ENCODE measurements at places on chromosomes 4 and X. TPM values are rescaled to one million over a fixed set of nuclear protein-coding genes. Genes with fewer than 3 reads are reported as not detected.

Gene FRMPD4
- polyA plus RNA-seq: 0.09 TPM

DNA sequence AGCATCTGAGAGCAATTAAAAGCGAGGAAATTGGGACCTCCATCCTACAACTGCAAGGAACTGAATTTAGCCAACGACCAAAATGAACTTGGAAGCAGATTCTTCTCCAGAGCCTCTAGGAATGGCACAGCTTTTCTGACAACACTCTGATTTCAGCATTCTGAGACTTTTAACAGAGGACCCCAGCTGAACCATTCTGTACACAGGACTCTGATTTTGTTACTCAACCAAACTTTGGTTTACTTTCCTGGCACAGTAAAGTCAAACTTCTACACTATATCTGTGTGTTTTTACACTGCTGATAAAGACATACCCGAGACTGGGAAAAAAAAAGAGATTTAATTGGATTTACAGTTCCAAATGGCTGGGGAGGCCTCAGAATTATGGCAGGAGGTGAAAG is 37.6 kb downstream of the UBQLN2 start:
- no peak for DNase-seq

DNA sequence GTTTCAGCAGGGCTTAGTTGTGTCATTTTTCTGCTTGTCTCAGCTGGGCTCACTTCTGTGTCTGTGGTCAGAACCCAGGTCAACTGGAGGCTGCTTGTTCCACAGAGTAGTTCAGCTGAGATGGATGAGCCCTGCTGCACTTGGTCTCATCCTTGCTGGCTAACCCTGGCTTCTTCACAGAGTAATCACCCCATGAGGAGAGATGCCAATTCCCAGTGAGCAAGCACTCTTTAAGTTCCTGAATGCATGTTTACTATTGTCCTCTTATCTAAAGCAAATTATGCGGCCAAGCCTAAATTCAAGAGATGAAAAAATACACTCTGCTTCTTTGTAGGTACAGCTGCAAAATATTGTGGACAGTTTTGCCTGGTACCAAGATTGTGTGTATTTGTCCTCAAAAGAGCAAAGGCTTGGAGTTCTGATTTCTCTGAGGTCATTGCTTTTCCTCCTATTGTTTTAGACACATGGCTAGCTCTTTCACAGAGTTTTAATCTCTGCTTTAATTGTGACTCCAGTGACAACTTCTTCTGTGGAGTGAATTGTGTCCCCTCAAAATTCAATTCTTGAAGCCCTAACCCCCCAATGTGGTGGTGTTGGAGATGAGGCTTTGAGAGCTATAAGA is 236.6 kb upstream of the ANKRD50 start:
- no peak for DNase-seq

Gene VEGFC
- polyA plus RNA-seq: 21.8 TPM

Gene MID2
- 10.5 TPM for polyA plus RNA-seq

DNA sequence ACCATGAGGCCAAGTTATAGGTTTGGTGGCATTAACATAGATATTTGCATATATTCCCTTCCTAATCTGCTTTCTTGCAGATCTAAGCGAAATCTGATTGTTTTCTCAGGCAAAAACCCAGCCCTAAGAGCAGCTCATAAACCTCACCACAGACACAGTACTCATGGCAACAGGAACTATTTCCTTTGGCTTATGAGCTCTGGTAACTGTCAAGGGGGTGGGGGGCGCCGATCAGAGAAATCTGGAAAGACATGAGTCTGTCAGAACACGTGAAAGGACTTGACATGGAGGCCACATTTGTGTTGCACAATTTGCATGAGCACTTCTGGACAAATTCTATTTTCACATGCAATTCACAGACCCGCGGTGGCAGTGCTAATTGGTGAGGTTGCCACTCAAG is 83.7 kb downstream of the MGST2 start:
- no peak for DNase-seq

Gene IL2
- not detected for polyA plus RNA-seq

DNA sequence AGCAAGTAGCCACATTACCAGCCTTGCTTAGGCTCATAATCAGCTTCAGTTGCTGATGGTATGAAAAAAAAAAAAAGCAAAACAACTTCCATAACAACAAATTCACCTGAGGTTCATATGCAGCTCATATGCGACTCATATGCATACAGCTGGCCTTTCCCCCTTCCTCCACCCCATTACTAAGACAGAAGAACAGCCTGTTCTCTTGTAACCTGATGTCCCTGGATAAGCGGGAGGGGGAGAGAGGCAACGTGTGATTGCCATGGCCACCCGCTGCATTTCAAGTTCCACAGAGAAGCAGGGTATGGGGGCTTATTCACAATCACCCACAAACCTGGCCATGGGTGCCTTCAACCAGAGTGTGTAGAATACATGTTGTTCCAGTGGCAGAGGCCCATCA is 95.1 kb upstream of the DGKK start:
- DNase-seq: no peak

- no peak for DNase-seq
These were observed 1.8 kb downstream of the SPIN4 start for GRCh38 chrX:63349307-63349706.

GRCh38 chrX:129622757-129623301 is 31.9 kb downstream of the APLN start:
- no peak for DNase-seq

- DNase-seq: no peak
These were observed 191.6 kb downstream of the ANAPC10 start for GRCh38 chr4:144906181-144906925.

GRCh38 chrX:123871309-123871708 is 11.5 kb downstream of the XIAP start:
- no peak for DNase-seq

Gene STAP1
- polyA plus RNA-seq: 0.14 TPM

Gene SYTL4
- 11.4 TPM for polyA plus RNA-seq

Gene MAB21L2
- not detected for polyA plus RNA-seq

Gene ATP2B3
- 0.10 TPM for polyA plus RNA-seq

GRCh38 chr4:92501456-92501855 is 197.7 kb downstream of the GRID2 start:
- no peak for DNase-seq

DNA sequence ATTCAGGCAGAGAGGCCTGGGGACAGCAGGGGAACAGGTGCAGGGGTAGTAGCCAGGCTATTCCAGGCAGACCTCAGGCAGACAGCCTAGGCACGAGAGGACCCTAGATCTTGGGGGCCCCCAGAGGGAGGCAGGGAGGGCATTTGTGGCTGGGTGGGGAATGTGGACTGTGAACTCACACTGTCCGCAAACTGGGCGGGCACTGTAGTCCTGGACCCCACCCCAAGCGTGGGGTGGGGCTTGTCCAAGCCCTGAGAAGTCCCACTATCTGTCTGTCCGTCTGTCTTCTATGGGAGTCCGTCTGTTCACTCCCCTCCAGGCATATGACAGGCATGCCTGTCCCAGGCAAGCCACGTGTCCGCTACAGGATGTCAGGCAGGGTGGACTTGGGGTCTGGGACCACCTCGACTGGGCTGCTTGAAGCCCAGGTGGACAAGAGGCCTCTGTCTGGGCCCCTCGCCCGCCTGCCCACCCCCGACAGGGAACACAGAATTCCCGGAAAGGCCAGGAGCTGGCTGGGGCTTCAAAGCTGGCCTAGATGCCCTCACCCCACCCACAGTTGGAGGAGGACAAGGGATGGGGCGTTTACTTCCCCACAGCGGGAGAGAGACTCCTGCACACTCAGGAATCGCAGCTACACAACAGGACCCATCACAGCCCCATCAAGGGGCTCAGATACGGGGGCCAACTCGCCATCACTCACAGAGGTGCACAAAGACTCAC is at the start of gene SLC38A5:
Gene SLC38A5, minus strand, starts transcription at position 151 of the 723 bp plus-strand sequence. CDS start 2,336 bp downstream, outside the sequence.
- no peak for DNase-seq

GRCh38 chrX:45517090-45517973 is 316.7 kb upstream of the DIPK2B start:
- DNase-seq: no peak

- DNase-seq: no peak
These were observed 32.7 kb downstream of the NFKB1 start for GRCh38 chr4:102533904-102534303.

DNA sequence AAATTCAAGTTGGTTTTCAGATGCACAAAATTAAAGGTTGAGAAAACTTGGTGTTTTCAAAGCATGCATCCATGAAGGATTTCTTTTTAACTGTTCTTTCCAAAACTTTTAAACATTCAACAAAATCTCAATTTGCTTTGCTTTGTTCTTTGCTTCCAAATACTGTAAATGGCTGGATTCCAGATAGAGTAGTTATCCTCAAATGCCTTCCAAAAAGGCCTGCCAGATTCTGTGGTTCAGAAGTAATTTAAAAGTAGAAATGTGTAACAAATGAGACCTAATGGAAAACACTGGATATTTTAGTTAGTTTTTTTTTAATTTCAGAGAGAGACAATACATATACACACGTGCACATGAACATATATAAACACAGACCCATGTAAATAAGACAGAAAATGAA is 97.3 kb downstream of the NR3C2 start:
- no peak for DNase-seq

Gene CPLX1
- 3.2 TPM for polyA plus RNA-seq

Gene CC2D2A
- polyA plus RNA-seq: 57.6 TPM

GRCh38 chrX:113906168-113906567 is 677.7 kb upstream of the HTR2C start:
- no peak for DNase-seq

Gene FGA
- not detected for polyA plus RNA-seq

Gene PARM1
- polyA plus RNA-seq: 22.6 TPM

DNA sequence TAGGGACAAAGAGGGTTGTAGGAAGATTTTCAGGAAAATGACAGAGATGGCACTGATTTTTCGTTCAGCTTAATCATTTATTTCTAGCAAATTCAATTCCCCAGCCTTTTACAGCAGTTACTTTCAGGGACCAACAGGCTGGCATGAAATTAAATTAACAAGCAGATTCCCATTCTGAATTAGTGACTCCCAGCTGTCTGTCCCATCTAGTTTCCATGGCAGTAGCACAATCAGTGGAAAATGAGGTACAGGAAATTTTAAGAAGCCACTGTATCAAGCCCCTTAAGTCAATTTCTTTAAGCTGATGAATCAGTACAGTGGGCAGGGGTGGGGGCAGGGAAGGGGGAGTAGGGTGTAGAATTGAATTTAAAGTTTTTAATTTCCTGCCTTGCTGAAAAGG is 121.1 kb upstream of the TEX13C start:
- no peak for DNase-seq

DNA sequence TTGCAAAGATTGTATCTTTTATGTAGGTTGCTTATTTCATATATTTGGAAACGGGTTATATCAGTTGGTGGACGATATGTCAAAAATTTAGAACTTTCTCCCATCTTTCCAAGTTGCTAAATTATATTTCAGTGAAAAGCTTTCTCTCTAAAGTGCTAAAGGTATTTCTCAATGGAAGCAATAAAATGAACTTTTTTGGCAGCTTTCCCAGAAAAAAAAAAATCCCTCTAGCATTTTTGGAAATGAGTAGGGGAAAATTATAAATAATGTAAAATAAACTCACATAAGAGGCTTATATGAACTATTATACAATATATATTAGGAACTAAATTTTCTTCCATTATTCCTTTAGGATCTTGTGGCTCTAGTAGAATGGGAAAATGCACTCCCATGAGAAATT is 152.2 kb downstream of the GRID2 start:
- no peak for DNase-seq

DNA sequence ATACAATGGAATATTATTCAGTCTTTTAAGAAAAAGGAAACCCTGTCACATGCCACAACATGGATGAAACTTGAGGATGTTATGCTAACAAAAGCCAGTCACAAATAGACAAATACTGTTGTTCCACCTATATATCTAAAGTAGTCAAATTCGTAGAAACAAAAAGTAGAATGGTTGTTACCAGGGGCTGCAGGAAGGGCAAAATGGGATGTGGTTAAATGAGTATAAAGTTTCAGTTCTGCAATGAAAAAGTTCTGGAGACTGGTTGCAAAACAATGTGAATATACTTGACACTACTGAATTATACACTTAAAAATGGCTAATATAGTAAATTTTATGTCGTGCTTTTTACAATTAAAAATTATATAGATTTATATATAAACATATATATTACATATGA is 12.2 kb downstream of the SPOCK3 start:
- DNase-seq: no peak

GRCh38 chr4:184315675-184316359 is 98.1 kb upstream of the ENPP6 start:
- no peak for DNase-seq

DNA sequence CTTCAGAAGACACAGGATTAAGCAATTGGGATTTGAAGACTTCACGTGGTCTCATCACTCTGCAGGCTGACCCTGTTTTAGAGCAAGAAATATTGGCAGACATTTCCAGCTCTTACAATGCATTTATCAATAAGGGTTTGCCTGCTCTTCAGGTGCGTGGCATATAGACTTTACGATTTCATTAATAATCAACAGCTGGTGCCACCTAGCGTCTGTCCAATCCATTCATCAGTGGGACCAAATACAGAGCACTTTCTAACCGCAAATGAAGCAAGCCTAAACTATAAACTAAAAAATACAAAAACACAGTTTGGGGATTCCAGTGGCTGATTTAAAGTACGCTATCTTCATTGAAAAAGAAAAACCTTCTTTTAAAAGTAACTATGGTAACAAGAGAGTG is 125.4 kb upstream of the DMD start:
- DNase-seq: no peak

Gene ZNF141
- 29.7 TPM for polyA plus RNA-seq

Gene SASH3
- 2.2 TPM for polyA plus RNA-seq

Gene EVC
- 29.2 TPM for polyA plus RNA-seq

Gene AFM
- 16.2 TPM for polyA plus RNA-seq

Measured in left renal pelvis (tissue), 4 donors.